ENCODE measurements at places on chromosomes 5 and 9.

- DNase-seq: no peak
Measured at GRCh38 chr5:143304836-143305475, 98.5 kb downstream of the NR3C1 start.

GRCh38 chr5:82347201-82347865, 69.2 kb upstream of the RPS23 start:
- DNase-seq: no peak

- peak; percentile 96 for DNase-seq
Measured at GRCh38 chr9:116687074-116687753, at the start of gene TRIM32. TSS of gene TRIM32 (plus strand) at chr9:116687305. CDS start at chr9:116697743, 10,438 bp downstream.

- DNase-seq: no peak
Measured at GRCh38 chr5:63923914-63924313, 38.3 kb downstream of the HTR1A start.

DNA sequence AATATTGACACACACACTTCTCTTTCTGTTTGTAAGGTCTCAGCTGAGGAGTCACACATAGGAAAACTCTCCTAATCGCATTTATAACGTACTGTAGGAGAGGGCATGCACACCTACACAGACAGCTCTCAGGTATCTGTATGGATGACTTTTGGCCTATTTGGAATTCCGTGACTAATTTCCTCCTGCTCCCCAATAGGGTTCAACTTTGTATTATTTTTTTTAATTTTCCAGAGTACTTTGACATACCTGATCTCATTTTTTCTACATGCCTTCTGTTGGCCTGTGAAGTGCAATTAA, 195.9 kb downstream of the ARHGAP26 start:
- no peak for DNase-seq

DNA sequence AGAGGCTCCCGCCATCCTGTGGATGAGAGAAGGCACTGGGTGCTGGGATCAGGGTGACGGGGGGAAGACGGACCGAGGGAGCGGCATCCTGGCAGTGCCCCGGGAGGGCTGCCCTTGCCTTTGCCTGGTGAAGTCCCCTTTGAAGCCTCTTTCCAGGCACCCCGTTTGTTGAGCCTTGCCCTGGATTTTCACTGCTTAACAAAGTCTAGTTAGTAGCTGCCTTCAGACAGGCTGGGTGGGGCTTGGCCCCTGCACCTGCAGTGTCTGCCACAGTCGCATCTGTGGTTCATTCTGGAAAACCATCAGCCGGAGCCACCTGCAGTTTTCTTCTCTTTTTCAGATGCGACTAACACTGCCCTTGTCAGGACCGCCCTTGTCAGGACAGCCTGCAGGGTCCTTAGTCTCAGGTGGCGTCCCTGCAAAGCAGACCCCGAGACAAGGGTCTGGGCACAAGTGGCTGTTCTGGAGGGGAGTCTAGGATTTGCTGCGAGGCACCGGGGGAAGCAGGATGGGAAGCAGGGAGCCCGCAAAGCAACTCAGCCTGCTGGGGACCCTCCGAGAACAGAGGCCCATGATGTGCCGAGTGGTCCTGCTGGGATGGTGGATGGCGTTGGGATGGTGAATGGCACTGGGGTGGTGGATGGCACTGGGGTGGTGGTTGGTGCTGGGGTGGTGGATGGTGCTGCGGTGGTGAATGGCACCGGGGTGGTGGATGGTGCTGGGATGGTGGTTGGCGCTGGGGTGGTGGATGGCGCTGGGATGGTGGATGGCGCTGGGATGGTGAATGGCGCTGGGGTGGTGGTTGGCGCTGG, 147.9 kb upstream of the COL5A1 start:
- no peak for DNase-seq

DNA sequence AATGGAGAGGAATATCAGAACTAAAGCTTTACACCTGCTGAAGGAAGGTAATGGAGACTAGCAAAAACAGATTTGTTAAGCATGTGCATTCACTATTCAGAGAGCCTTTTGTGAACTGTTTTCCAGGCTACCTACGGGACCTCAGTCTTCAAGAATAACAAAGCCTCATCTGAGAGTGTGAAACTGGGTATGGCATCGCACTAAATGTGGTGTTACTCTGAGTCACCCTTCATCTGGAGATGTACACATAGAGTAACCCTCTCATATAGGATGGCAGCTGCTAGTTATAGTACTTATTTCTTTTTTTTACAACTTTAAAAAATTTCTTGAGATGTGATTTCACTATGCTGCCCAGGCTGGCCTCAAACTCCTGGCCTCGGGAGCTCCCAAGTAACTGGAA, 306.8 kb downstream of the ZNF608 start:
- DNase-seq: no peak

DNA sequence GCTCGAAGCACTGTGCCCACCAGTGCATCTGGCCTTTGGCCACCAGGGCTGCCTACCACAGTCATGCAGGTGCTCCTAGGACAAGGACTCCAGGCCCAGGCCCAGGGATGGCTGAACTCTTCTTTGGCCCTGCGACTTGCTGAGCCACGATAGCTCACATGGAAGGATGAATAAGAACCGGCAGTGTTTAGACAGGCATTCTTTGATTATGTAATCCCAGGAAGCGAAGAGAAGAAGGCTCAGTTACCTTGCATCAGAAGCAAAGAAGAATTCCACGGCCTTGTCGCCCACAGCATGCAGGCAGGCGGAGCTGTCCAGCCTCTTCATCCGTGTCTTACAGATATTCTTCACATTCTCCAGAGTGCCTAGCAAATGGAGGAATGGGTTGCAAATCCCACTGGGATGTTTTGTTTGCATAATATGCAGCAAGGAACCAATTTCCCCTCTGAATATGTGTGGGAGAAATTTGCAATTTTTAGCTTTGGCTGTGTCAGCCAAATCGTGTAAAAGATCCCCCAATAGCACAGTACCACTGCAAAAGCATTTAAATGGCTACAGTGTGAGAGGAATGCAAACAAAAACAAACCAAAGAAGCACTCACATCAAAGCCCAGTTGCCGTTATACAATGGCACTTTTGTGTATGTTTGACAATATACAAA, 29.1 kb downstream of the GFPT2 start:
- no peak for DNase-seq

DNA sequence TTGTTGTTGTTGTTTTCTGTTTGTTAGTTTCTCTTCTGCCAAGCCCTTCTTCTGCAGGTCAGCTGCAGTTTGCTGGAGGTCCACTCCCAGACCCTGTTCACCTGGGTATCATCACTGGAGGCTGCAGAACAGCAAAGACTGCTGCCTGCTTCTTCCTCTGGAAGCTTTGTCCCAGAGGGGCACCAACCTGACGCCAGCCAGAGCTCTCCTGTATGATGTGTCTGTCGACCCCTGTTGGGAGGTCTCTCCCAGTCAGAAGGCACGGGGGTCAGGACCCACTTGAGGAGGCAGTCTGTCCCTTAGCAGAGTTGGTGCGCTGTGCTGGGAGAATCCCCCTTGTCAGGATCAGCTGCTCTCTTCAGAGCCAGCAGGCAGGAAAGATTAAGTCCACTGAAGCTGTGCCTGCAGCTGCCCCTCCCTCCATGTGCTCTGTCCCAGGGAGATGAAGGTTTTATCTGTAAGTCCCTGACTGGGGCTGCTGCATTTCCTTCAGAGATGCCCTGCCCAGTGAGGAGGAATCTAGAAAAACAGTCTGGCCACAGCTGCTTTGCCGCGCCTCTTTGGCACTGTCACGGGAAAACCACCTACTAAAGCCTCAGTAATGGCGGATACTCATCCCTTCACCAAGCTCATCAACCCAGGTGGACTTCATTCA, 299.2 kb downstream of the EDIL3 start:
- DNase-seq: no peak

DNA sequence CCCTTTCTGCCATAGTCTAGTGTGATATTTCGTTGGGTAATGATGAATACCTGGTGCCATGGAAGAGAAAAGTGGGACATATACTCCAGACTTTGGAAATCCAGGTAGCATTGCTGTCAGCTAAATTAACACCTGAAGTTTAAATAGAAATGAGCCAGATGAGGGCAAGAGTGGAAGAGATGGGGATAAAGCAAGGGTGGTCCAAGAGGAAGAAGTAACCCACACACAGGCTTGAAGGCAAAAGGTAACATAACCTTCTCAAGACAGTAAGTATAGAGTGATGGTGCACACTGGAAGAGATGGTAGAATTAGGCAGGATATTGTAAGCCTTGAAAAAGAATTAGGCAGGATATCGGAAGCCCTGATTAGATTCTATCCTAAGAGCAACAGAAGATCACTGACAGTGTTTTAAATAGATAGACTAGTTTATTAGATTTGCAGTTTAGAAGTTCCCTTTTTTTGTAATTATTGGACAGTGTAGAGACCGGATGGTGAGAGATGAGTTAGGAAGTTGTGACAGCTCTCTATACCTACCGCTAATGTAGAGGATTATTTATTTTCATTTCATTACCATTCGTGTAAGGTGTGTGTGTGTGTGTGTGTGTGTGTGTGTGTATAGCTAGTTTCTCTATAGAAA, 16.8 kb downstream of the ANXA1 start:
- DNase-seq: no peak

Data from GM10248 (cell line).